A549 treated with AZD2906 at 1 μM for 4 hours (cell line): ENCODE measurements at places on chromosomes 3 and 15. TPM values are rescaled to one million over a fixed set of nuclear protein-coding genes. Genes with fewer than 3 reads are reported as not detected.

SLC4A7 gene
- 8.6 to 15.6 TPM (median 13.9 TPM) in 5 replicates for total RNA-seq

GASK1A gene
- not detected in 5 replicates for total RNA-seq

CFAP92 gene
- 0.09 TPM in 1 of 5 replicates, not detected in the others for total RNA-seq

IL20RB gene
- total RNA-seq, result 0.76 to 1.1 TPM (median 0.98 TPM) in 5 replicates

THAP10 gene
- total RNA-seq, result 4.1 to 6.1 TPM (median 4.7 TPM) in 5 replicates

LNP1 gene
- total RNA-seq, result 0.72 to 1.2 TPM (median 0.80 TPM) in 5 replicates

C15orf61 gene
- 2.0 to 4.4 TPM (median 4.0 TPM) in 5 replicates for total RNA-seq

CPLX3 gene
- not detected in 5 replicates for total RNA-seq

LRRC49 gene
- 4.0 to 5.7 TPM (median 4.2 TPM) in 5 replicates for total RNA-seq

EPHB3 gene
- 0.20 to 0.61 TPM (median 0.28 TPM) in 5 replicates for total RNA-seq

ARHGEF26 gene
- total RNA-seq, result 10.0 to 11.9 TPM (median 10.7 TPM) in 5 replicates

AP2M1 gene
- 297 to 312 TPM (median 301 TPM) in 5 replicates for total RNA-seq

CYP1A1 gene
- total RNA-seq, result 1.2 to 2.2 TPM (median 1.7 TPM) in 5 replicates

IL12A gene
- 0.97 to 1.8 TPM (median 1.1 TPM) in 5 replicates for total RNA-seq

ONECUT1 gene
- total RNA-seq, result 0.10 to 0.27 TPM (median 0.21 TPM) in 5 replicates

TTC21A gene
- 1.2 to 2.8 TPM (median 2.1 TPM) in 5 replicates for total RNA-seq

CLRN1 gene
- not detected in 5 replicates for total RNA-seq

ISLR gene
- 0.21 to 0.39 TPM (median 0.29 TPM) in 5 replicates for total RNA-seq

SCAMP5 gene
- total RNA-seq, result 10.2 to 12.5 TPM (median 12.0 TPM) in 5 replicates

PYGO1 gene
- 5.9 to 8.2 TPM (median 6.5 TPM) in 5 replicates for total RNA-seq

TTLL13 gene
- total RNA-seq, result 0.03 to 0.57 TPM (median 0.12 TPM) in 5 replicates

CADPS gene
- total RNA-seq, result not detected in 5 replicates
